Stimulated activated CD4-positive, alpha-beta T cell treated with anti-CD3 and anti-CD28 coated beads, Interleukin-12 subunit alpha, Interleukin-12 subunit beta, amount 100 ng/mL, for 24 hours (primary cell): ENCODE measurements at places on chromosomes 4 and X.
A peak's percentile ranks its signal among the peaks of the same experiment; 100 is the strongest.

GRCh38 chr4:89171176-89171805 lies 60.0 kb downstream of the TIGD2 start:
- no peak for DNase-seq

- DNase-seq, result no peak
Observed at GRCh38 chr4:111494971-111495370, 650.3 kb upstream of the FAM241A start.

DNA sequence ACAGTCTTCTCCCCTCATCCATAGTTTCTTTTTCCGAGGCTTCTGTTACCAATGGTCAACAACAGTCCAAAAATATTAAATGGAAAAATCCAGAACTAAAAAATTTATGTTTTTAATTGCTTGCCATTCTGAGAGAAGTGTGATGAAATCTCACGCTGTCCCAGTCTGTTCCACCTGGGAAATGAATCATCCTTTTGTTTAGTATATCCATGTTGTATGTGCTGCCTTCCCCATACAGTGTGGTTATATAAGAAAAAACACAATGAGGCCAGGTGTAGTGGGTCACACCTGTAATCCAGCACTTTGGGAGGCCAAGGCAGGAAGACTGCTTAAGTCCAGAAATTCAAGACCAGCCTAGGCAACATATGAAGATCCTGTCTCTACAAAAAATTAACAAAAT lies 161.6 kb downstream of the CHIC2 start:
- DNase-seq, result no peak

DNA sequence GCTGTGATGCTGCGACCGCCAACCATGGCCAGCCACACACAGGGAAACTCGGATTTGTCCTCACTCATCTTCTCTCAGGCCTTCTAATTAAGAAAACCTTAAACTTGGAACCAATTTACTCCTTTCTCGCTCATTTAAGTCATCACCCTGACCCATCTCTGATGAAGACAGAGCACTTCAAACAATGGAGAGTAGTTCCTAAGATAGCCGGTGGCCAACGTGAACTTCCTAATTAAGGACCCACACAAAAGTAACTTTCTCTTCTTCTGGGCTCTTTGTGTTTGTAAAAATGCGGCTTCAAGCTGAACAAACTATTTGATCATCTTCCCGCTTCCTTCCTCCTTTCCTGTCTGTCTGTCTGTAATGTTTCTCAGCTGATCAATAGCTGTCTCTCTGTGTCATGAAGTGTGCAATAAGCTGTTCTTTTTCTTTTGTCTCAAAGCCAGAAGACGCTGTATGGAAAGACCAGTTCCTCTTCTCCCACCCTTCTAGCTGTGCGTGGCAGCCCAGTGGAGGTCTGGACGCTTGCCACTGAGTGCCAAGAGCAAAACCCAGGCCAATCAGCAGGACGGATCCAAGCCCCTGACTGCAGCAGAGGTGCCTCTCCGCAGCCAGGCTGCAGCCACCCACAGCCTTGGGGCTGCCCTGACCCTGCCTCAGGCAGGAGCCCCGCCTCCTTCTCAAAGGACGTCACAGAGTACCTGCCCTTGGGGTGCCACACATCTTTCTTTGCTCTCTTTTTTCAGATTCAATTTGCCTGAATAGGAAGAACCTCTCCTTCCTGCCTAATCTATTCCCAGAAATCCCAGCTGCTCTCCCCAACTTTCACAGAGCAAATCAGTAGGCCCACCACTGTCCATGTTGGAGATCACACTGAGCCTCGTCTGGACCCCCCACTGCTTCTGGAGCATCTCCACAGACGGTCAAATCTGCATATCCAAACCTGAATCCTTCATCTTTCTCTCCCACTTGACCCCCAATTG lies 59.3 kb downstream of the MAML3 start:
- DNase-seq, result no peak

DNA sequence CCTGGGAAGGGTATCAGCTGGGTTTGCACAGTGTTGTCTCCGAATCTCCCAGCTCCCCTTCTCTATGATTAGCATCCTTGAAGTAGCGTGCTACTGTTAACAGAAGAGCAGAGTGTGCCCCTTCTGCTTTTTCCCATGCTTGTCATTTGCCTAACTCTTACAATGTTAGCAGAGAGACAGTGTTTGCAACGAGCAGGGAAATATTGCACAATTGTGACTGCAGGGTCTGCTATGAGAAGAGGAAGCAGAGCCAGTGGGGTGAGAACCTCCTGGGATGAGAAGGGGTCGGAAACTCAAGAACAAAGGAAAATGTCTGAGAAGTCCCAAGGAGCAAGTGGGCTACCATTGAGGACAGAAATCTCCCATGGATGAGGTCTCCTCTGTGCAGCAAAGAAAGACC lies 7.8 kb upstream of the CHRNA9 start:
- DNase-seq, result no peak

DNA sequence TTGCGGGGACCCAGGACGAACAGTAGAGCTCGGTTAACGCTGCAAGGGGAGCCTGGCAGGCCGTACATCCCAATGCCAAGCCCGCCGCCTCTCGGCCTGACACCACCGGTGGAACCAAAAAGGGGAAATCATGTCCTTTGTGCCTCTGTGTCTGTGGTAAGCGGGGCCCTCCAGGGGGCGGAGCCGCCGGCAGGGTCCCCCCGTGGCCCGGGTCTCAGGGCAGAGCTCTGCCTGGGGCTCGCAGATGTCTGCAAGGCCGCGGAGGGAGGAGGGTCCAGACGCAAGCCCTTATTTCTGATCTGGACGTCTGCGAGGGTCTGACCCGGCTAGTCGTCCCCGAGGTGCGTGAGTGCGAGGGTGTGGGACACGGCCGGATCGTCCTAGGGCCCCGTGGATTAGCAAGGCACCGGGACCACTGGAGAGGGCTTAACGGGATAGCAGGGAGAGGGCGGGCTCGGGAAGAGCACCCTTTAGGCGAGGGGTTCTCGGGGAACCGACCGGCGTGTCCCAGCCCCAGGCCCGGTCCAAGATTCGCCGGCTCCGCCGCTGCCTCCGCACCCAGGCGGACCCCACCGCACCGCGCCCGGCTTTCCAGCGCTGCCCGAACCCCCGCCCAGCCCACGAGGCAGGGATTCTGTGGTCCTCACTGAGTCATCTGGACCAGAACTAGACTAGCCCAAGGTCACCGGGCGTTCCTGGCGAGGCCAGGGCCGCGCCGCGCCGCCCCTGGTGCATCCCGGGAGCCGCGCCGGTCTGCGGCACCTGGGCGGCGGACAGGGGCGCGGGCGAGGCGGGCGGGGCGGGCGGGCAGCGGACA lies 863 bp upstream of the FAM193A start:
- DNase-seq, result peak; percentile 23

- no peak for DNase-seq
Observed at GRCh38 chr4:180363815-180364214, 1879.4 kb upstream of the TENM3 start.

DNA sequence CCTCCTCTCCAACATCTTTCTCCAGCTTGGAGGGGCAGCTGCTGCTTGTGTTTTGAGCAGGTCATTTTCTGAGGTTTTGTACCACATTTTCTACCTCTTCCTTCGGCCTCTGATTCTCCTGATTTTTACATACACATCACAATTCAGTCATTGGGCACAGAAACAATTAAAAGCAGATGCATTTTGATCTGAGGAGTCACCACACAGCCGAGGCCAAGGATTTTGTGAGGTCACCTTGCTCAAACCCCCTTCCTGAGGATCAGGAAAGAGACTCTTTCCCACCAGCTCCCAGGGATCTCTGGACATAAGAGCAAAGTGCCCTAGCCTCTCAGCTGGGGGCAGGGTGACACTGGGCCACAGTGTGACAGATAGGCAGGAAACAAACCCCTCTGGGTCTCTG lies 5.4 kb upstream of the FATE1 start:
- DNase-seq, result no peak

GRCh38 chr4:41189076-41189475 lies 25.3 kb downstream of the APBB2 start:
- no peak for DNase-seq

GRCh38 chrX:3312109-3312508 lies 34.3 kb downstream of the MXRA5 start:
- no peak for DNase-seq

GRCh38 chr4:1024882-1025545 lies 13.6 kb downstream of the FGFRL1 start:
- no peak for DNase-seq

- DNase-seq, result no peak
Observed at GRCh38 chr4:80382090-80382832, 46.7 kb downstream of the CFAP299 start.

DNA sequence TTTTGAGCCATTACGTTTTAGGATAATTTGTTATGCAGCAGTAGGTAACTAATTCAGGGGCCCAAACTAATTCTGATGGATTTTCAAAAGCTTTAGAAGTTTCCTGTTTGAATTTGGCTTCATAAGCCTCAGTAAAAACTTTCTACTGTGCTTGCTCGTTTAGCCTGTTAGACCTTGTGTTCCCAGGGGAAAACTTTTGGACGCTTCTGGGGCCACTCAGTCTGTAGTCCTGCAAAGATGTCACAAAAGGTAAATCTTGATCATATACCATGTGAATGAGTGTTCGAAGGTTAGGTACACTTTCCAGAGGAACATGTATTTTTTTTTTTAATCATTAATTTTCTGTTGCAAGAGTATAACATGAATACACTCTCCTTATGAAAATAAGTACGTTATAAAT lies 70.7 kb downstream of the SUPT20HL2 start:
- DNase-seq, result no peak

DNA sequence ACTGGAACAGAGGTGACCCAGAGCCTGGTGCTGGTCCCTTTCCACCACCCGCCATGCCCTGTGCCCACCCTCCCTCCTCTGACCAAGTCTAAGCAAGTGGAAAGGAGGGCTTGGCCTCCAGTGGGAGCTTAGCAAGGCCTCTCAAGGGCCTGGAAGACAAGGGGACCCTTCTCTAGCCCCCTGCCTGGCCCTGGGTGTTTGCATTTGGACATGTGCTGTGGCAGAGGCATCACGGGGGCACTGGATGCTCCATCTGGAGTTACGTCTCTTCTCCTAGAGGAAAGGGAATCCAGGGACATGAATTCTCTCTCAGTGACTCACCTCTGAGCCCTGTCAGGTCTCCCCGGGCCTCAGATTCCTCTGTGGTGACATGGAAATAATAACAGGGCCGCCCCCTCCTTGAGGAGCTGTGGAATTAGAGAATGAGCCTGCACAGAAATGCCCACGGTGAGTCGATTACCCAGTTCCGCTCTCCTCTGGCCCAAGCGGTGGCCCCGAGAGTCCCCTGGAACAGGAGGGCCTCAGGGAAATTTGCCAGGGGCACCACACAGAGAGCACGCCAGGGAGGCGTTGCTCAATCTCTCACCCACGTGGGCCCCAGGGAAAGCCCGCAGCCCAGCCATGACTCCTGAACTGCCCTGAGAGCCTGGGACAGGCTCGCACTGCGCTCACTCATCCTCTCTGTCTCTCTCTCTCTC lies 189.6 kb downstream of the BCOR start:
- DNase-seq, result no peak

DNA sequence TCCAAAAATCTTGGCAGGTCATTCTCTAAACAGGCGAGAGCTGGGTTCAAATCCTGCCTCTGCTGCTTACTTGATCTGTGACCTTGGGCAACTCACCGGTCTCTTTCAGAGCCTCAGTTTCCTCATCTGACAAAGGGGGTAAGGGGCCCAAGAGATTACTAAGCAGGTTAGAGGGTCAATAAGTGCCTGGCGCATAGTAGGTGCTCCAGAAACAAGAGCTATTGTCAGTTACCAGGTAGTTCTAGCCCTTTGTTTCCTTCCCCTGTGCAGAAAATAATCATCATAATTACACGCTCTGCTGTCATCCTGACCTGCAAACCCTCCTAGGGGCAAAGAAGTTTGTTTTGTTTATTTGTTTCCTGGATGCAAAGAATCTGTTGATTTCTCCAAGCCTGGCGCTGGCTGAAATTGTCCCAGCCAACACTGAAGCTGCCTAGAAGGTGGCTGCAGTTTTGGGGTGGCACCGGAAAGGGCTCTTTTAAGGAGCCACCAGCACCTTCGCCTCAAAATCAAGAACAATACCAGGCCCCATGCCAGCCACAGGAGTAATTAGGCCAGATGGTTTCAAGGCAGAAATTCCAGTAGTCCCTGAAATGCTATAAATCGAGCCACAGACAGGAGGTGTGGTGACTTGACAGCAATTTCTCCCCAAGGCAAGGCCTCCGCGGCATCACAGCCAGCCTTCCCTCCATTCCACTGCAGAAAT lies 10.2 kb upstream of the KIAA0232 start:
- DNase-seq, result no peak
